ENCODE measurements at places on chromosomes 2 and 18. TPM values are rescaled to one million over a fixed set of nuclear protein-coding genes. Genes with fewer than 3 reads are reported as not detected.

Gene EFHD1
- total RNA-seq, result 4.4 TPM

Gene ITGB6
- total RNA-seq, result 5.3 TPM

Gene MDH1B
- total RNA-seq, result 1.0 TPM

Gene TAF4B
- 12.2 TPM for total RNA-seq

Gene CHRNA1
- total RNA-seq, result not detected

GRCh38 chr18:42183746-42184145 is 228.7 kb downstream of the PIK3C3 start:
- no peaks in the 10 kb centered on the region for H3K27me3 ChIP-seq
- no peak overlapping the region for H3K27ac ChIP-seq
- H3K4me3 ChIP-seq, result no peak overlapping the region
- H3K4me1 ChIP-seq, result no peaks in the 10 kb centered on the region
- no peaks in the 10 kb centered on the region for H3K36me3 ChIP-seq

- no peak overlapping the region for H3K27ac ChIP-seq
- peaks cover 11% of the 10 kb centered on the region for H3K4me1 ChIP-seq
- peak; percentile 22 for DNase-seq
These were observed 60.1 kb upstream of the KIF5C start for GRCh38 chr2:148814860-148815419.

DNA sequence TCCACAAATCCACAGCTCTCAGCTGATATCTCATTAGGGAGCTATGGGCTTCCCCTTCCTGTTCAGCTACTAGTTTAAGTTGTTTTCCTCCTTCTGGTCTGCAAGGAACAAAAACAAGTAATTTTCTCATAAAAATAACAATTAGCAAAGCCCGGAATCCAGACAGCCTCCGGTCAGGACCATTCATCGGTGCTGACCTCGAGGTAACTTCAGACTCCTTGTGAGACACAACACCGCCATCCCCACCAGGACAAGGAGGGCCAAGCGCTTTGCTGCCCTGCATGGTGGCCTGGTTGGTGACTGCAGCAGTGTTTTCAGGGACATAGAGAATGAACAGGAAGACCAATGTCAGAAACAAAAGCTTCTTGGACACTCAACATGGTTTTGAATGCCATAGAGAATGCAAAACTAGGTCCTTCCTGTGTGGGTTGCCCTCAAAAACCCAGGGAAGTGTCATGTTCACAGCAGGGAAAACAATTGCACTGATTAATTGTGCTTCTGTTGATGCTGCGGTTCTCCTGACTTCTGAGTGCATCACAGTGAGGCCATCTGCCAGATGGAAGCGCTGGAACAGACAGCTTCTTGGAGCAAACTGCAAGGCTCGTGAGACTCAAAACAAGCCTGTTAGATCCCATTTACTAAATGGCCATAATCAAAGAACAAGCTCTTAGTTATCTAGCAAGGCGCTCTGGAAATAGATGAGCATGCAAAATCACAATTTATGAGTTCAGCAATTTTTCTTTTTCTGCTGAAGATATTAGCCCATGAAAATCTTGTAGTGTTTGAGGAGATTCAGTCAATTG is 77.1 kb downstream of the HS1BP3 start:
- H3K4me1 ChIP-seq, result peaks cover 7% of the 10 kb centered on the region
- no peaks in the 10 kb centered on the region for H3K27me3 ChIP-seq
- no peaks in the 10 kb centered on the region for H3K36me3 ChIP-seq
- H3K27ac ChIP-seq, result no peak overlapping the region
- no peak overlapping the region for H3K4me3 ChIP-seq

DNA sequence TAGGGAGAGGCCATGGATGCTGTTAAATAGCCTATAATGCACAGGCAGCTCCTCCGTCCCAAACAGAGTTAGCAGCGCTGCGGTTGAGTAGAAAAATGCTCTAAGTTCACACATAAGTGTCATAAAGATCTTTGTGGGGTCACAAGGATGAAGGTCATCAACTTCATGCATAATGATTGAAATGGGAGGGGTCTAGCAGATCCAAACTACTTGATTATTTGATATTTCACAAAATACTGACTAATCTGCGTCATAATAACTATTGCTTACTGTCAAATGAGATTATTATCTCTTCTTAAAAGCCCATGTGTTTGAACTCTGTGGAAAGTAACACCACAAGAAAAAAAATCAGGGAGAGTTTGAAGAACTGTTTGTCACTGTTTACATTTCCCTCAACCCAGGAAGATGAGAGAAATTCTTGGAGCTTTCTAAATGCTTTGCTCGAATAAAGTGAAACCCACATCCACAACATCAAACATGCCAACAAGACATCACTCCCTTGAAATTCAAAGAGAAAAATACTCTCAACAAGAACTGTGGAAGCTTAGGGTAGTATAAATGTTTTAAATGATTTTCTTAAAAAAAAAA is 50.5 kb upstream of the CREB1 start:
- H3K4me1 ChIP-seq, result peaks cover 11% of the 10 kb centered on the region
- no peaks in the 10 kb centered on the region for H3K27me3 ChIP-seq
- no peak overlapping the region for H3K27ac ChIP-seq

GRCh38 chr2:18900691-18901141 is 311.3 kb upstream of the NT5C1B start:
- H3K4me3 ChIP-seq, result no peak overlapping the region
- no peak for DNase-seq
- no peaks in the 10 kb centered on the region for H3K27me3 ChIP-seq
- no peaks in the 10 kb centered on the region for H3K36me3 ChIP-seq

DNA sequence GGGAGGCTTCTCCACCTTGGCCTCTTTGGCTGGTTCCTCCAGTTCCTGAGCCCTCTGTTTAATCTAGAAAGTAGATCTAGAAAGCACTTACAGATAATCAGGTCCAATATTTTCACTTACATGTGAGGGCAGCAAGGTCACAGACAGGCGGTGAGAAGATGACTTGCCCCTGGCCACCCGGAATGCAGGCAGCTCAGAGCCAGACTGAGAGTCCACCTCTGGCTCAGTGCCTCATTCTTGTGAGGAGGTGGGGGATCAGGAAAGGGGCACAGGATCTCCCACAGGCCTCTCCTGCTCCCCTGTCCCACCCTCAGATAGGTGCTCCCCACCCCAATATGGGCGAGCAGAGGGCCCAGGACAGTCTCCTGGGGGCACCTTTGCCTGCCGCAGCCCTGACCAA is 5.8 kb downstream of the WNT6 start:
- DNase-seq, result no peak
- H3K27me3 ChIP-seq, result peaks cover 13% of the 10 kb centered on the region
- H3K4me1 ChIP-seq, result peaks cover 3% of the 10 kb centered on the region
- H3K27ac ChIP-seq, result no peak overlapping the region
- H3K36me3 ChIP-seq, result no peaks in the 10 kb centered on the region
- H3K4me3 ChIP-seq, result no peak overlapping the region

GRCh38 chr18:12290086-12290485 is 18.0 kb upstream of the TUBB6 start:
- no peak overlapping the region for H3K4me3 ChIP-seq
- peaks cover 20% of the 10 kb centered on the region for H3K4me1 ChIP-seq
- H3K27ac ChIP-seq, result no peak overlapping the region
- DNase-seq, result no peak

DNA sequence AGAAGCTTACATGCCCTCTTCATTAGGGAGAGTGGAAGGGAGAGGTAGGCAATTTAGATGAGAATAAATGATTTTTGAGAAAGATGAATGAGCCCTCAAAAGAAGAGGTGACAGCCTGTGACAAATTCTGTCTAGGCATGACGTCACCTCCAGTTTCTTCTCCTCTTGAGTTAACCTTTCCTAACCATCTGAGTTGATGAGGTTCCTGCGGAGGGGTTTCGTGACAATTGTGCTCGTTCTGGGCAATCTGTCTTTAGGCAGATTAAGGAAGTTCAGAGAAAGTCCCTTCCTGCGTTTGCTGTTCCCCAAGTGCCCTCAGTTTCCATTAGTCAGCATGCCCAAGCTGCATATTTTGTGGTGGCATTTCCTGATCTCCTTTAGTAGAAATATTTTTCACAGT is 640.2 kb upstream of the SYT4 start:
- no peak for DNase-seq
- H3K27ac ChIP-seq, result no peak overlapping the region
- H3K4me1 ChIP-seq, result peaks cover 6% of the 10 kb centered on the region
- no peaks in the 10 kb centered on the region for H3K27me3 ChIP-seq

GRCh38 chr2:32277674-32278477 is at the start of gene YIPF4:
TSS of gene YIPF4 (plus strand) at chr2:32277904. CDS start at chr2:32278156, 252 bp downstream.
- DNase-seq, result peak; percentile 88
- H3K27ac ChIP-seq, result peak within 1 kb of the TSS; percentile 58
- peaks cover 30% of the 10 kb centered on the region for H3K4me1 ChIP-seq
- no peaks in the 10 kb centered on the region for H3K36me3 ChIP-seq
- H3K27me3 ChIP-seq, result no peaks in the 10 kb centered on the region

GRCh38 chr18:38413193-38413592 is 847.6 kb upstream of the CELF4 start:
- H3K4me3 ChIP-seq, result no peak overlapping the region
- no peaks in the 10 kb centered on the region for H3K36me3 ChIP-seq
- no peak overlapping the region for H3K27ac ChIP-seq
- no peak for DNase-seq
- H3K27me3 ChIP-seq, result no peaks in the 10 kb centered on the region
- no peaks in the 10 kb centered on the region for H3K4me1 ChIP-seq

DNA sequence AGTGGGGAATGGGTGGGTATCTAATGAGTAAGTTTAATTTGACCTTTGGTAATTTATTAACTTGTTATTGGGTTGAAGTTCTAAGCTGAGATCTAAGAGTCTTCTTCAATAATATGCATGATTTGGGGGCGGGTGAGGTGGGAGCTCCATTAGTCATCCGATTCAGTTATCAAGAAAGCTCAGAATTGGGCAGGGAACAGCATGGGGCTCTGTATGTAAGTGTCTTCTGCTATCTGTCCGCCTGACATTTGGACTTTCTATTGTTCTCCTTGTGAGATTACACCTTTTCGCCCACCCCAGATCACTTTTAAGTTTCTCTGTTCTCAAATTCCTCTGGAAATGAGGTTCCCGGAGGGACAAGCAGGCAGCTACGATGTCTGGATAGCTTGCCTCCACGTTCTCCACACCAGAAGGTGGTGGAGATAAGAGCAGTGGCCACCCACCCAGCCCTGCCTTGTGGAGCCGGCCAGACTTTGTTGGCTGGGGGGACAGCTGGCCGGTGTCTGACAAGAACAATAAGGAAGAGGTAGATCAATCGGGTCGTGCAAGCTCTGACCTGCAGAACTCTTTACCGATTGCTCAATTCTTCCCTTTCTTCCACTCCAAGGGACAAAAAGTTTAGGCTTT is 75.5 kb upstream of the GATA6 start:
- no peak overlapping the region for H3K27ac ChIP-seq
- H3K4me3 ChIP-seq, result no peak overlapping the region
- no peaks in the 10 kb centered on the region for H3K36me3 ChIP-seq

DNA sequence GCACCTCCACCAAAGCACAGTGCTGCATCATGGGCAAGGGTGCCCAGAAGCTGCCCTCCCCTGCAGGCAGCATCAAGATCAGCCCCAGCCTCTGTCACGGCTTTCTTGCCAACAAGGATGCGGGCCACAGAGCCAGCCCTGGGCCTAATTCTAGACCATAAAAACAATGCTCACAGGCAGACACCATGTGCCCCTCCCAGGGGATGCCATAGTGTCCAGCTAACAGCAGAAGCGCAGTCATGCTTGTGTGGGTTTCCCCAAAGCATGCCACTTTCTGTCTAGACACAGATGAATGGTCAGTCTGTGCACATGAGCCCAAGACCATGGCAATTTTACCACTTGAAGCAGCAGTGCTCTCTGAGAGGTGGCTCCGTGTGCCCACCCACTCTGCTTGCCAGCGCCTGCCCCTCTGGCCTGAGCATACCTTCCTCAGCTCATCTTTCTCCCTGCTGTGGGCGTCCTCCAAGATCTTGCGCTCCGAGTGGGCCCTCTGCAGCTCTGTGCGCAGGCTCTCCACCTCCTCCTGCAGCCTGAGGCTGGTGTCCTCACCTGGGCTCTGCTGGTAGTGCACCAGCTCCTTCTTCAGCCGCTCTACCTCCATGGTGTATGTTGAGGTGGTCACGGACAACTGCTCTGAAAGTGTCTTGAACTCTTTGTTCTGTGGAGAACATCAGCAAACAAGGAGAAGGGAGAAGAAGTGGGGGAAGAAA is 81.3 kb upstream of the ACAA2 start:
- H3K4me3 ChIP-seq, result no peak overlapping the region
- H3K4me1 ChIP-seq, result peaks cover 9% of the 10 kb centered on the region
- H3K27me3 ChIP-seq, result no peaks in the 10 kb centered on the region
- no peak for DNase-seq
- H3K27ac ChIP-seq, result no peak overlapping the region
- peaks cover 6% of the 10 kb centered on the region for H3K36me3 ChIP-seq

GRCh38 chr2:216845426-216845825 is 14.4 kb downstream of the TNP1 start:
- DNase-seq, result no peak
- peaks cover 7% of the 10 kb centered on the region for H3K4me1 ChIP-seq
- H3K36me3 ChIP-seq, result no peaks in the 10 kb centered on the region
- no peaks in the 10 kb centered on the region for H3K27me3 ChIP-seq

DNA sequence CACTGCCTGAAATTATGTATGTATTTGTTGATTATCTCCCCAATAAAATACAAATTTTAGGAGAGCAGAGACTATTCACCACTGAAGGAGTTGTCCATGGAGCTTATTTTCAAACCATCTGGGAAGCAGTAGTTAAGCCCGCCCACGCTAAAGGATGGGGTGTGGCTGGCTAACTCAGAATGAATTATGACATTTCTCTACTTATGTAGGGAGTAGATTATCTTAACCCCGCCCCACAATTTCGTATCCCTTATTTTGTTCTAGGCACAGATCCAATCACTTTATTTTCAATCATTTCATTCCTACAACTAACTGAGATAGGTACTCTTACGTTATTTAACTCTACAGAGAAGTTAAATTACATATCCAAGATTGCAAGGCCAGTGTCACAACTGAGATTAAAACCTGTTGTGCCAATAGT is 1.4 kb upstream of the LAPTM4A start:
- H3K27ac ChIP-seq, result peak overlapping the region; percentile 91
- H3K4me3 ChIP-seq, result no peak overlapping the region

DNA sequence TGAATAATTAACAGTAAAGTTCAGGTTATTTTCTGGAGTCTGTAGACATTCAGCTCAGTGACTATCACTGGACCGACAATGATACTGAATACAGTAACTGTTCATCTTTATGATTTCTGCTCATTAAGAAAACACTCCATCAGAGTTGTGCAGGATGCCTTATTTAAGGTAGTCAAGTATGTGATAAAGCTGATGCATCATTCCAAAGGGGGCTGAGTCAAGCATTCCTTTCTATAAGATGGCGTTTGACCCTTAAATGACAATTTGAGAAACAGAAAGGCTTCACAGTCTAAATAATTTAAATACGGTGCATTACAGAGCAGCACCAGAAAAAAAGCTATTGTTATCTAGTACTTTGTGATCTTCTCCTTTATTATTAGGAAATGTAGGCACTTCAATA is 131.1 kb downstream of the CDH2 start:
- H3K4me1 ChIP-seq, result no peaks in the 10 kb centered on the region
- DNase-seq, result no peak
- no peak overlapping the region for H3K27ac ChIP-seq
- H3K36me3 ChIP-seq, result no peaks in the 10 kb centered on the region
- H3K4me3 ChIP-seq, result no peak overlapping the region
- H3K27me3 ChIP-seq, result no peaks in the 10 kb centered on the region

DNA sequence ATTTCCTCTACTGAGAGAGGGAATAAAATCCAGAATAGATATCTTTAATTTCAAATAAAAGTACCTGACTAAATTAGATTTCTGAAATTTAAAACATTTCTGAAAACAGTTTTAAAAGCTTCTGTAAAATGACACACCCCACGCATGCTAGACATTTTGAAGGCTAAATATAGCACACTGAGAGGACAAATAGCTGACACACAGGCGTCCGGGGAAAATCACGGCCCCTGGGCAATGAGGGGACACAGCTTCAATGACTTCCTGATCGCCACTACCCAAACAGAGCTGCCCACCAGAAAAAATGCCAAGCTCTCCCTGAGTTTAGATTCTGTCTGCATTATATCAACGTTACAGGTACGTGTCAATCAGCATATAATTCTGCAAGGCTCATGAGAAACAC is 10.9 kb downstream of the TBC1D8 start:
- peaks cover 68% of the 10 kb centered on the region for H3K4me1 ChIP-seq
- H3K4me3 ChIP-seq, result no peak overlapping the region
- H3K27ac ChIP-seq, result no peak overlapping the region
- DNase-seq, result no peak
- H3K36me3 ChIP-seq, result no peaks in the 10 kb centered on the region
- no peaks in the 10 kb centered on the region for H3K27me3 ChIP-seq

Measured in body of pancreas (tissue), 4 donors.